ENCODE measurements at places on chromosomes 6 and 20.

- DNase-seq, result no peak
Measured at GRCh38 chr6:43082806-43083655, 6.9 kb downstream of the PTK7 start.

GRCh38 chr20:60203451-60203850 lies 245.2 kb downstream of the CDH26 start:
- no peak for DNase-seq

DNA sequence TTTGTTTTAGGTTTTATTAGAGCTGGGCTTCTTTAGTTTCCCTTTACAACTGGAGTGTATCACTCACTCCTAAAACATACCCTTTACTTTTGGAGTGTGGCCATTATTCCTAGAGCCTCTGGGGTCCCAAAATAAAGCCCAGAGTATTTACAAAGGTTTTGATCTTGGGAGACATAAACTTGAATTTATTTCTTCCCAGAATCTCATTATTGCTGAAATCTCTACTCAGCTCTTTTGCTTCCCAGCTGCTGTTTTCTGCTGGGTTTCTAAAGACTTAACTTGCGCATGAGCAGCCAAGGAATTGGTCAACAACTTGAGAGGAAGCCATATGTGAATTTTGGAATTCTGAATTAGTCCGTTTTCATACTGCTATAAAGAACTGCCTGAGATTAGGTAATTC lies 94.5 kb upstream of the NRSN1 start:
- DNase-seq, result no peak

- DNase-seq, result no peak
Measured at GRCh38 chr6:152981989-152982903, 595 bp downstream of the FBXO5 start.

- DNase-seq, result no peak
Measured at GRCh38 chr6:101458336-101458735, 64.8 kb downstream of the GRIK2 start.

GRCh38 chr6:43876602-43877001 lies 106.6 kb downstream of the VEGFA start:
- DNase-seq, result no peak

DNA sequence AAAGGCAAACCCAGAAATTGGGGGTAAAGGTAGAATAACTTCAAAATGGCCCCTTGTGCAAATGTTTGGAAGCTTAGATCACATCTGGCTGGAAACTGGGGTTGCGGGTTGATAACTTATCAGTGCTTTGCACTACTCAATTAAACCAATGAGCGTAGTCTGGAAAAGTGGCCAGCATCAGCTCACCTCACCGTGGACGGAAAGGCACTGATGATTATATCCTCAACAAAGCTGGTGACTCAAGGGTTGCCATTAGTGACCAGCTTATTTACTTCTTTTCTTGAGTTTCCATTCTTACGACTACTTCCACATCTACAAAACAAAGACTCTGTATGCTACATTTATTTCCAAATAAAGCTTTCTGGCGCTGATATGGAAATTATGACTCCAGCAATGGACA lies 198.5 kb upstream of the HEY2 start:
- DNase-seq, result no peak

GRCh38 chr20:25059866-25060465 lies 2.0 kb upstream of the ACSS1 start:
- DNase-seq, result no peak

DNA sequence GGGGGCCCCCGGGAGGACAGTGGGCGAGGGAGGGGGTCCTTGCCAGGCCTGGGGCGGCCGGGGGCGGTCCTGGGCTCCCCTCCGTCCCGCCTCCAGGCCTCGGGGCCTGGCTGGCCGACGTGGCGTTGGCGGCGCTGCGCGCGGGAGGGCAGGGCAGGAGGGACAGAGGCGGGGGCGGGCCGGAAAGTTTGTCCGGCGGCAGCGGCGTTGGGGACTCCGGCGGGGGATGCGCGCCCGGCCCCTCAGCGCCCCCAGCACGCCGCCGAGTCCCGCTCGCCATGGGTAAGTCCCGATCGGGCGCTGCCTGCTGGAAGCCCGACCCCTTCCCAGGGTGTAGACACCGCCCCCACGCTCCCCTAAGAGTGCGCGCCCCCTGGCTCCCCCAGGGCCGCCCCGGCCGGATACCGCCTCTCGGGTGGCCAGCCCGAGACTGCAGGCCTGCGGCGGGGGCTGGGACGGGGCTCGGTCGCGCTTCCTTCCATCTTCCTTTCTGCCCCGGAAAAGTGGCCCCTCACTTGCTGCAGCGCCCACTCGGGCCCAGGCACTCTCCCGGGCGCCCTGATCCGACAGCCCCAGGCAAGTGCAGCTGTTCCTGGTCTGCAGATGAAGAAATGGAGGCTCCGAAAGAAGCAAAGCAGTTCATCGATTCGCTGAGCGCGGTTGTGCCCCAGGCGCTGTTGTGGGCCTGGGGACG lies at the start of gene SLC2A10:
Gene SLC2A10 (plus strand): TSS at position 191 of the 694 bp plus-strand sequence. CDS start 88 bp downstream, at position 279.
- DNase-seq, result no peak

- DNase-seq, result no peak
Measured at GRCh38 chr6:88865275-88865674, 98.1 kb downstream of the RNGTT start.

GRCh38 chr20:35506179-35506578 lies 23.3 kb downstream of the C20orf173 start:
- DNase-seq, result no peak

- no peak for DNase-seq
Measured at GRCh38 chr6:148419430-148419829, 76.8 kb downstream of the SASH1 start.

GRCh38 chr20:34033903-34034302 lies 40.2 kb downstream of the RALY start:
- no peak for DNase-seq

GRCh38 chr20:56616716-56617115 lies 12.4 kb upstream of the TFAP2C start:
- DNase-seq, result no peak

- no peak for DNase-seq
Measured at GRCh38 chr6:109096208-109096607, 901 bp downstream of the CEP57L1 start.
